ENCODE measurements at places on chromosomes 4 and X.

DNA sequence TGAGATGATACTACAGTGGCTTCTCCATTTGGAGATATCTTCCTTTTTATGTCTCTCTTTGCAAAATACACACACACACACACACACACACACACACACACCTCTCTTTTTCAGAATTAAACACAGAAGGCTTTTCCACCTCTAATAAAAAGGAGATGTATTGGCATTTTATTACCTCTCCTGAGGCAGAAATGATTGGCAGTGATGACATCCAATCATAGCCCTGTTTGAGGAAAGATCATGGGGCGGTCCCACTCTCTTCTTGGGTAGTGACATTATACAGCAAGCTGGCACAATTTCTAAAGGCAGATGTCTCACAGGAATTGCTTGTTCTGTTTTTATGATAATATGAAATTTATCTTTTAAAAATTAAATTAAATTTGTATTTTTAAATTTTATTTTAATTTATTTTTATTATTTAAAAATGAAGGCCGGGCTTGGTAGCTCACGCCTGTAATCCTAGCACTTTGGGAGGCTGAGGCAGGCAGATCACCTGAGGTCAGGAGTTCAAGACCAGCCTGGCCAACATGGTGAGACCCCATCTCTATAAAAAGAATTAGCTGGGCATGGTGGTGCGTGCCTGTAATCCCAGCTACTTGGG is 15.6 kb downstream of the CHRNA9 start:
- DNase-seq, result no peak

DNA sequence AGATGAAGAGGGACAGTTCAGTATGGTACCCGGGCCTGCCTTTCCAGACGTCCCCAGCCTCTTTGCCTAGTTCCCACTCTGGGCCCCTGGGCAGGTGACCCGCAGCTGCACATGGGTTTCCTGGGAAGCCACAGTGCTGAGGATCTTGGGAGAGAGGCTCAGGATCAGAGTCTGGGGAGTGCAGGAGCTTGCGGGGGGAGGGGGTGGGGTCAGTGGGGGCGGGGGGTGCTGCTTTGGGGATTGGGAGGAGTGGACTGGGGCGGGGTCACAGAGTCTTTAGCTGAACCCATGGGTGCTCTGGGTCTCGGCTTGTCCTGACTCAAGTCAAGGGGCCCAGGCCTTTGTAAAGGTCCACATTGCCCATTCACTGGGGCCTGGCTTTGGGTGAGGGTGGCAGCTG is 63.6 kb downstream of the TBL1X start:
- DNase-seq, result no peak

GRCh38 chrX:30533266-30533665 is 44.3 kb downstream of the TASL start:
- no peak for DNase-seq

DNA sequence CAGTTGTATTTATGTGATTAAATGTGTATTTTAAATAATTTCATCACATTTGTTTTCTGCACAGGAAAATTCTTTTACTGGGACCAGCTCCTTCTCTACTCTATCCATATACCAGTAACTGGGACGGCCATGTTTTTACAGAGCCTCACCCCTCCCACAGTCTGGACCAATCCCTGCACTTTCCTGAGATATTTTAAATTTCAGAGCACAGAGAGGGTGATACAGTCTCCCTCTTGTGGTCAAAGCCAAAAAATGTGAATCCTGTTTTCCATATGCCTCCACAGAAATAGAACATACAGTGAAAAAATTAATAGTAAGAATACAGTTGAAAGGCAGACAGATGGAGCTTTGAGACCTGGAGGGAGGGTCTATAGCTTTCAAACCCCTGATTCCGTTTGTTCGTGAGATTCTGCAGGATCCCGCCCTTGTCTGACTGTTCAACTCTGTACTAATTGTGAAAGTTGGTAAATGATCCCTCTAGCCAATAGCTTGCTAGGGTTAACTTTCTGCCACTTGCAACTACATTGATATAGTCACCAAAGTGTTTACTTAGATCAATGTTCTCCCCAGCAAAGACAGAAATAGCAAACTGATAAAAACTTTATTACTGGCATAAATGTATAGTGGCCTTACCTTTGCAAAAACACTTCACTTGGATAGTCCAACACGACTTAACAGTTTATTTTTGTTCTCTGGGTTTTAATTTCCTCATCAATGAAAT is 172.2 kb downstream of the PPARGC1A start:
- no peak for DNase-seq

DNA sequence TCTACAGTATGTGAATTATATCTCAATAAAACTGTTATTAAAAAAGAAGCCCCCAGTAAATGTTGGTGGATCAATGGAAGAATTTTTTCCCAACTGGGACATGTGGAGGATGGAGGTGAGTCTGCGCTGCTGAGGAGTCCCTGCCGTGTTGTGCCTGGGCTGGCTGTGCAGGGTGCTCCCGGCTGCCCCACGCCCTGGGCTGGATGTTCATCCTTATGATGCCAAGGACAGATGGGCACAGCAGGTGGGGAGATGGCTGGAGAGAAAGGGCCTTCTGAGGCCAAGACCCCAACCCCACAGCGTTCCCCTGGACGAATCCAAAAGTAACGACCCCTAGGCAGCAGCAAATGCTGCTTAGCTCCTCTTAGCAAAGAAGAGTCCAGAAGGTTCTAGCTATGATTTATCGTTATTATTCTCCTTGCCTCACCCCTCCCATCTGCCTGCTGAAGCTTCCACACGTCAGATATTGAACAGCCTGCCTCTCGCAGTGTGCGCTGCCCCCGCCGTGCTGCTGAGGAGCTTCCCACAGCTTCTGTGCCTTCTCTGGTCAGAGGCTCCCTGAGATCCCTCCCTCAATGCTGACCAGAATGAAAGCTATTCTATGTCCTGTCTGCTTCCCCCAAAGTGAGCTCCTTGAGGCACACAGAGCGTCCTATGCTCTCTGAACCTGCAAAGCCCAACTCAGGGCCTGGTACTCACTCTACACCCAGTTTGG is 26.5 kb downstream of the HMX1 start:
- no peak for DNase-seq

GRCh38 chr4:142314686-142315085 is 531.4 kb downstream of the INPP4B start:
- peak; percentile 61 for DNase-seq

- DNase-seq, result peak; percentile 59
These were observed 111.7 kb downstream of the TENM3 start for GRCh38 chr4:182354867-182355266.

GRCh38 chr4:88575186-88575585 is 17.1 kb upstream of the HERC3 start:
- no peak for DNase-seq

DNA sequence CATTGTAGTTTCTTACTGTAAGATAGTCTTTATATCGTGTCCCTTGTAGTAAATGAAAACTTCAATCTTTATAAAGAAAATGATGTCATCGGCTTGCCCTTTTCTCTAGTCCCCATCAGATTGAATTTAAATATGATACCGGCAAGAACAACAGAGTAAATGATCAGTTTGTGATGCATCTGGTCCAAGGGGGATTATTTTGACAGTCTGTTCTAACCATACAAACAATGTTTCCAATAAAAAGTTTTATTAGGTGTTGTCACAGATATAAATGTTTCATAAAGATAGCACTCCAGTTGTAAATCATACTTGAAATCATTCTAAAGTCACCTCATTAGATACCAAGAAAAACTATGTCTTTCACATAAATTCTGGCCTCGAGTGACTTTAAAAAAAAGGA is 72.3 kb downstream of the SLC9A6 start:
- no peak for DNase-seq
